SW 1271 (cell line): ENCODE measurements at places on chromosomes 3 and 15.

DNA sequence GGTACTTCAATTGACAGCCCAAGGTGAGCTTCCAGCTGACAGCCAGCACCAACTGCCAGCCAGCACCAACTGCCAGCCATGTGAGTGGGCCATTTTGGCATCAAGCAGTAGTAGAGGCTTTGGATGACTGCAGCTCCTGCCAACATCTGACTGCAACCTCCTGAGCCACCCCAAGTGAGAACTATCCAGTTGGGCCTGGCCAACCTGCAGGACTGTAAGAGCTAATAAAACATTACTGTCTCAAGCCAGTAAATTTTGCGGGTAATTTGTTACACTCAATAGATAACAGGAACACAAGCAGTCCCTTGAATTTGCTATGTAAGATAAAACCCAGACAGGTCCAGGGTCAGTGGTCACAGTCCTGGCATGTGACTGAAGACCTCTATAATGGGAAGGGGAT is 29.7 kb downstream of the EPHB1 start:
- DNase-seq, result no peak

DNA sequence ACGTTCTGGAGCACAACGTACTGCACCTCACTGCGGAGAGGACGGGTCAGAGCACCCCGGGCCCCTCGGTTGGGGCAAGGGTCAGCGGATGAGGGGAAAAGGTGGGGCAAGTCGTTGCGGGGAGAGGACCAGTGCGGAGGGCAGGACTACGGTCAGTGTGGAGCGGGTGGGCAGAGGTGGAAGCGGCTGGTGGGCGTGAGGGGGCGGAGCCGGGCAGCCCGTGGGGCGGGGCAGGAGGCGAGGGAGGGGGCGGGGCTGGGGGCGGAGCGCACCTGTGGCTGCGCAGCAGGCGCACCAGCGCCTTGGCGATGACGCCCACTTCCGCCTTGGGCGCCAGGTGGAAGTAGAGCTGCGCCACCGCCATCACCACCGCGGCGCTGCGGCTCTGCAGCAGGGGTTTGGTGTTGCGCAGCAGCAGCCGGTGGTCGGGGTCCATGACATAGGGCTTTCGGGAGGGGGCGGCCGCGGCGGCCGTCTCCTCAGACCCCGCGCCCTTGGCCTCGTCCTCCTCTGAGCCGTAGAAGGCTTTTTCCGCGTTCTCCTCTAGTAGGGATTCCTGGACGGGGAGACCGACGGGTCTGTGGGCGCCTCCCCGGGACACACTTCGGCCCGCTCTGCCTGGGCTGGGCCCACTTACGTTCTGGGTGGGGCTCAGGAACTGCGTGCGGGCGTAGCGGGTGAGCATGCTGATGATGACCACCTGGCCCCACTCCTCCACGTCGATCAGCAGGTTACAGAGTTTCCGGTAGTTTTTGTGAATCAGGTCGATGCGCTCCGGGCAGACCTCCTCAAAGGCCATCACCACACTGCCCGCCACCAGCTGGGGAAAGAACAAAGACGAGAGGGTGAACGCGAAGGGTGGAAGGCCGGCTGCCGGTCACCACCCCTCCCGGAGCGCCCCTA is 29.2 kb downstream of the AP3B2 start:
- DNase-seq, result no peak

- no peak for DNase-seq
Measured at GRCh38 chr3:42692667-42693529, 7.6 kb downstream of the KLHL40 start.

DNA sequence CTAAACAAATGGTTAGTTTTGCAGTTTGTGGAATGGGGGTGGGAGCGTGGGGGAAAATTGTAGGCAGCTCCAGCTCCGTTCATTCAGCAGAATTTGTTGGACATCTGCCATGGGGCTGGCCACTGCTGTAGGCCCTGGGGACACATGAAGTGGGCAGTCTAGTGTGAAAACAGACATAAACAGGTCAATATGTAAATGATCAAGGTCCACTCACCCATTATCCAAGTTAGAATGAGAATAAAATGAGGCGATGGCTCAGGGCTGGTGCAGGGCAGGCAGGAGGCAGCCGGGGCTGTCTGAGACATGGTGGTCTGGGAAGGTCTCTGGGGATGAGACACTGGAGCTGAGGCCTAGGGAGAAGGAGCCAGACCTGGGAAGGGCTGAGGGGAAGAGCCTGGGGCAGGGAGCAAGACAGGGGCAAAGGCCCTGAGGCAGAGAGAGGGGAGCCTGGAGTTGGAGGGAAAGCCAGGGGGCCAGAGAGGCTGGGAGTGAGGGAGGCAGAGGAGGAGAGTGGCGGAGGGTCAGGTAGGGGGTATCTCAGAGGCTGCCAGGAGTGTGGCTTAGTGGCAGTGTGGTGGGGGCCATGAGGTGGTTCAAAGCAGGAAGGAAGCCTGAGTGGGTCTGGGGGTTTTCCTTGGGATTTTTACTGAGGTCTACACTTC is 6.2 kb upstream of the SLC6A6 start:
- DNase-seq, result no peak

- peak; percentile 64 for DNase-seq
Measured at GRCh38 chr15:98881526-98882520, 125.8 kb downstream of the PGPEP1L start.

GRCh38 chr3:133476971-133477375 is 77.1 kb downstream of the BFSP2 start:
- DNase-seq, result no peak

DNA sequence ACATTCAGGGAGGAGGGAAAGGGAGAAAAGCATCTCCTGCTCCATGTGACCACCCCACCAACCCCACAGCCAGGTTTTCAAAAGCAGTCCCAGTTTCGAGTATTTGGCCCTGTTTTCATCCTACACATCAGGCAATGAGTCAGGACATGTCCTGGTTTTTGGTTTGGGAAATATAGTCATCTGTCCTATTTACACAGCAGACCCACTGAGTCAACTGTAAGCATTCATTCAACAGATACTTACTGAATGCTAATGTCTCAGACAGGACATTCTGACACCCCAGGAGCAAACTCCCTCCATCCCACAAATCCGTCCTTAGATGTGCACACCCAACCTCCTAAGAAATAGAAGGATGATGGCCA is 32.9 kb downstream of the IGDCC3 start:
- no peak for DNase-seq

DNA sequence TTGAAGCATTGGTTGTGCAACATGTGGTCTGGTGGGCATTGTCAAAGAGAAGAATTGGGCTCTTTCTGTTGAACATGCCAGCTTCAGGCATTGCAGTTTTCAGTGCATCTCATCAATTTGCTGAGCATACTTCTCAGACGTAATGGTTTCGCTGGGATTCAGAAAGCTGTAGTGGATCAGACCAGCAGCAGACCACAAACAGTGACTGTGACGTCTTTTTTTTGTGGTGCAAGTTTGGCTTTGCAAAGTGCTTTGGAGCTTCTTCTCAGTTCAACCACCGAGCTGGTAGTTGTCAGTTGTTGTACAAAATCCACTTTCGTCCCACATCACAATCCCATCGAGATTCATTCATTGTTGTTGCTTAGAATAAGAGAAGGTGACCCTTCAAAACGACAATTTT is 84.5 kb downstream of the NPAP1 start:
- DNase-seq, result no peak

DNA sequence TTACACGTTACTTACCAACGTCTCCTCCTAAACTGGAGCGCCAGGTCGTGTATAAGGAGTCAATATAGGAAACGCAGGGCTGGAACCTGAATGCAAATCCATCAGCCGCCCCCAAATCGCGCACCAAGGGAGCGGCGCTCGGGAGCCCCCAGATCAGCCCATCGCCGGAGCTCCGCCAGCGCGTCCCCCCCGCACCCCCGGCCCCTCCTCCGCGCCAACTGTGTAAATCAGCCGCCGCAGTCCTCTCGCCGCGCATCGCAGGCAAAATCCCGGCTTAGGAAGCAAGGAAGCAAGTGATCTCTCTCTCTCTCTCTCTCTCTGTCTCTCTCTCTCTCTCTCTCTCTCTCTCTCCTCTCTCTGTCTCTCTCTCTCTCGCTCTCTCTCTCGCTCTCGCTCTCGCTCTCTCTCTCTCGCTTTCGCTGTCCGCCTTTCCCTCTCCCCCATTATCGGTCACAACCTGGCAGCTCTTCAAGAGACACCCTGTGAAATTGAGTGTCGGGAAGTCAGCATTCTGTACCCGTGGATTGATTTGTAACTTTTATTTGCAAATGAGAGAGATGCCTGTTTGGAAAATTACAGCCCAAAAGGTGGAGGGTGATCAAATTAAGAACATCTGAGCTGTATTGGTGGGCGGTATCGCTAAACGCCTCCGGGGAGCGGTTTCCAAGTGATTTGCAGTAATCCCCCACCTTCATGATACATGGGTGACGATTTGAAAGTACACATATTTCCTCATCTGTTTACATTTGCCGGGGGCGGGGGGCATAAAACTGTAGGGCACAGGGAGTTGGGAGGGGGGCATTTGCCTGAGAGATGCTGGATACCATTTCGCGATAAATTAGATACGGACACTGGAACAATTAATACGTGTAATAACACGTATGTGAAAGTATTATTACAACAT is 645 bp upstream of the SLITRK3 start:
- DNase-seq, result no peak

DNA sequence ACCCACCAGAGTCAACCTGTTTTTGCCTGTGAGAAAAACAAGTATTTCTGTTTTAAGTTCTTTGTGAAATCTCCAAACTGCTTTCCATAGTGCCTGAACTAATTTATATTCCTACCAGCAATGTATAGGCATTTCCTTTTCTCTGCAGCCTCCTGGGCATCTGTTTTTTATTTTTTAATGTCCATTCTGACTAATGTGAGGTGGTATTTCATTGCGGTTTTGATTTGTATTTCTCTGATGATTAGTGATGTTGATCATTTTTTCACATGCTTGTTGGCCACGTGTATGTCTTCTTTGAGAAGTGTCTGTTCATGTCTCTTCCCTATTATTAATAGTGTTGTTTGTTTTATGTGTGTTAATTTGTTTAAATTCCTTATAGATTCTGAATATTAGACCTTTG is 820.5 kb downstream of the MCTP2 start:
- DNase-seq, result no peak

GRCh38 chr15:77836121-77836692 is 203.5 kb upstream of the LINGO1 start:
- DNase-seq, result no peak

DNA sequence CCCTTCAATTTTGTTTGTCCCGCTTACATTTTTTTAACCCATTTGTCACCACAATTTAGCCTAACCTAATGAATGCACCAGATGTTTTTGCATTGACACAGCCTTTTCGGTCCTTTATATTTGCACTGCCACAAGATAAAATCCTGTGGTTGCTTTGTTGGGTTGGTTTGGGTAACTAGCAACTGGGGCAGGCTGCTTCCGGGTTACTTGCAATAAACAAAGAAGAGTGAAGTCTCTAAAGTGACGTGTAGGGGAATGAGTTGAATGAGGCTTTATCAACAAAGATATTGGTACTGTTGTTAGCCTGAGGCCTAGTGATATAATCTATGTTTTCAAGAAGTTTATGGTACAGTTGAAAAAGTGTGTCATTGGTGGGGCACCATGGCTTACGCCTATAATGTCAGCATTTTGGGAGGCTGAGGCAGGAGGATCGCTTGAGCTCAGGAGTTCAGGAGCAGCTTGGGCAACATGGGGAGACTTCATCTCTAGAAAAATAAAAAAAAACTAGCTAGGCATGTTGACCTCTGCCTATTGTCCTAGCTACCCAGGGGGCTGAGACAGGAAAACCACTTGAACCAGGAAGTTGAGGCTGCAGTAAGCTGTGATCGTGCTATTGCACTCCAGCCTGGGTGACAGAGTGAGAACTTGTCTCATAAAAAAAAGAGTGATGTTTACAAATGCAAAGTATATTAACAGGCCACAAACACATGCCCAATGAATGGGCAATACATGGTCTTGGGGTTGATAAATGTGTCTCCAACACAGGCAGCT is 121.8 kb downstream of the OXSM start:
- no peak for DNase-seq

DNA sequence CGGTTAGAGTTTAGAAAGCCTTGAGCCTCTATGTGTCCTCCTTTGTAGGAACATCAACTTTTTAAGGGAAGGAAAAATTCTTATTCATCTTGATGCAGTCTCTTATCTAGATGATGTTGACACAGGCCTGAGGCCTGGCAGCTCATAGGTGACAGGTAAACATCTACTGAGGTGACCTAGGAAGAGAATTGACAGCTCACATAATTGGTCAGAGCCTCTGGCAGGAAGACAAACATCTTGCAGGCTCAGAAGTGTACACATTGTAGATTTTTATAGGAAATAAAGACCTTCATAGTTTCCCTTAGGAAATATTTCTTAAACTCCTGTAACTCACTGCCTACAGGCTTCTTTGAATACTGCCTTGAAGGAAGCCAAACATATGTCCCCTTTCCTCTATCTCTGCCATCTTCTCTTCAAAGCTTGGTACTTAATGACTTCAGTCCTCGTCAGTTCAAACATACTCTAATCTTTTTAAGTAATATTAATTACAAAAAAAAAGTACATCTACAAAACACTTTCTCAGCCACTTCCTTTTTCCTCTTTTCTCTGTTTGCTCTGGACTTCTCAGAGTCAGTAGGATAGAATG is 341.3 kb downstream of the TBL1XR1 start:
- no peak for DNase-seq
